ENCODE measurements at places on chromosomes 2 and 18. TPM values are rescaled to one million over a fixed set of nuclear protein-coding genes. Genes with fewer than 3 reads are reported as not detected.

The APLF gene
- 6.4 TPM for total RNA-seq

The POU3F3 gene
- not detected for total RNA-seq

The C2orf49 gene
- 23.7 TPM for total RNA-seq

The HMSD gene
- total RNA-seq = 1.3 TPM

The TNS1 gene
- 147 TPM for total RNA-seq

The LOXHD1 gene
- total RNA-seq = under 0.01 TPM

Data from fibroblast of villous mesenchyme (primary cell).